HCEC 1CT (cell line): ENCODE measurements at places on chromosomes 7 and 10.

- DNase-seq = no peak
These were observed 80.2 kb downstream of the RHOBTB1 start for GRCh38 chr10:60863796-60864195.

DNA sequence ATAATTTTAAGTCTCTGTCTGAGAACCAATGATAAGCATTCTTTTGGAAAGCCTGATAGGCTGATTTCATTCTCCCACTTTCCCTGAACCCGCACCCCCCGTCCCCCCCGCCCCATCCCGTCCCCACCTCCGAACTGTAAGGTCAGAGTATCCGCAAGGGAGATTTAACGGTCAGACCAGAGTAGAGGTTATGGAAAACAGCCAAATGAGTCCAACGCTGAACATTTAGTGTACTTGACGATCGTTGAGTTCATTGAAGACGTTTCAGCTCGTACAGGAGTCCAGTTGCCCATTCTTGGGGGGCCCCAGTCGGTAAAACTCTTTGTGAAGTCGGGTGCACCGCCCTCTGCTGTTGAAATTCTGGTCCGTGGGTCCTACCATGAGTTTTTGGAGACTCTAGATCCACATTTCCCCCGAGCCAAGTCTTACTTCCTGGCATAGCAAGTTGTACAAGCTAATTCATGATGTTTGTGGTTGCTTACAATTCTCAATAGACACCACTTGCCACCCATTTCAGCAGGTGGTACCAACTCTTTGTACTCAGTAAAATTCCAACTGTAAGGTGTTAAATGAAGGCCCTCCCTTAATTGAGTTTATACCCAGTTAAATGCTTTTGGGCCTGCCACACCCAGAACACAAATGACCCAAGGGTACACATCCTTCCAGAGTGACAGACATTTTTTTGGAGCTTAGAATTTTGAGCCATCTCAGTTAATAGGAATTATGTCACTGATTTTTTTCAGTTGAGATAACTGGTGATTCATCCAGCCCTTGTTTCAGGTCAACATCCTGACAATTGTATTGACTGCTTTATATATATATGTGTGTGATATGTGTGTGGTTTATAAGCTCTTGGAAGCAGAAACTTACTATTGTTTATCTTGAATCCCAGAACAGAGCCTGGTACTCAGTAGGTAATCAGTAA, 1.2 kb downstream of the MARCHF5 start:
- DNase-seq = peak; percentile 56

GRCh38 chr7:87767827-87768226, 108.3 kb downstream of the SLC25A40 start:
- DNase-seq = no peak

DNA sequence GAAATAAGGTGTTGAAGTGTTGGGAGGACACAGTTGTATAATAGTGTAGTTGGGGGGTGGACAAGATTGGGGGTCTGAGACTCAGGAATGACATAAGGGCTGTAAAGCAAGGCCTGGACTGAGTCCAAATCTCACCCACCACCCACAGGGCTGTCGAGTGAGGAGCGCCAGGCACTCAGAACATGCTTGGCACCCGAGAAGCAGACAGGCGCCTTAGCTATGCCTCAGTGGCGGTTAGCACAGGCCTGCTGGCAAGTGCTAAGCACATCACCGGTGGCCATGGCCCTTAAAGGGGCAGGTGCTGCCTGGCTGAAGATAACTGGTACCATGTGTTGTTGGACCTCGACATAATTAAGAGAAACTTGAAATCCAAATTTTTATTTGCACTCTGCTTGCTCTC, 90.7 kb downstream of the COL13A1 start:
- DNase-seq = no peak

GRCh38 chr7:29142021-29142727, 4.2 kb downstream of the CPVL start:
- DNase-seq = no peak

DNA sequence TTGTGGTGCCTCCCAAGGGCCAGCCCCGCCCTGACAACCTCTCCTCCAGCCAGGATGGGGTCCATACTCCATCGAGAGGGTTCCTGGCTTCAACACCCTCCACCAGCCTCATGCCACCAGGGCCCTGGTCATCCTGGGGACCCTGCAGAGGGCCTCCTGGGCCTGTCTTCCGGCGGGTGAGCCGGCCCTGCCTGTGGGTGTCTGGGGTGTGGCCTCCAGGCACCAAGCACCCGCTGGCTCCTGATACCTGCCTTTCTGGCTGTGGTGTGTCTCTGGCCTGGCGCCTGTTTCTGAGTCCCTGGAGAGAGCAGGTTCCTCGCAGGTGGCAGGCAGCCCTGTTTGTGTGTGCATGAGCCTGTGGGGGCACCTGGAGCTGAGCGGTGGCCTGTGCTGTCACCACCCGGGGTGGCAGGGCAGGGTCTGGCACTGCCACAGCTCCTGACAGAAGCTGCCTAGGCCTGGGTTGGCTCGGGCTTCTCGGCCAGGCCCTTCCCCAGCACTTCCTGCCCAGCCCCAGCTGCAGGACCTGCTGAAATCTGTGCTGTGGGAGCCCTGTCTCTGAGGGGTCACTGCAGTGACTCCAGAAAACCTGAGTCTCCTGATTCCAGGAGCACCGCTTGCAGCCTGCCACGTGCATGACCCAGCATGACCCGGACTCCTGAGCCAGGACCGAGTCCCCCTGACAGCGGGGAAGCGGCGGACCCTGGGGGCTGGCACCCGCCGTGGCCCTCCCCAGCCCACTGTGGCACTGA, 18.4 kb downstream of the ADAM8 start:
- DNase-seq = no peak

GRCh38 chr10:104862-105565, 30.2 kb upstream of the ZMYND11 start:
- DNase-seq = no peak

GRCh38 chr10:97629289-97629688, 4.0 kb downstream of the MORN4 start:
- DNase-seq = no peak

DNA sequence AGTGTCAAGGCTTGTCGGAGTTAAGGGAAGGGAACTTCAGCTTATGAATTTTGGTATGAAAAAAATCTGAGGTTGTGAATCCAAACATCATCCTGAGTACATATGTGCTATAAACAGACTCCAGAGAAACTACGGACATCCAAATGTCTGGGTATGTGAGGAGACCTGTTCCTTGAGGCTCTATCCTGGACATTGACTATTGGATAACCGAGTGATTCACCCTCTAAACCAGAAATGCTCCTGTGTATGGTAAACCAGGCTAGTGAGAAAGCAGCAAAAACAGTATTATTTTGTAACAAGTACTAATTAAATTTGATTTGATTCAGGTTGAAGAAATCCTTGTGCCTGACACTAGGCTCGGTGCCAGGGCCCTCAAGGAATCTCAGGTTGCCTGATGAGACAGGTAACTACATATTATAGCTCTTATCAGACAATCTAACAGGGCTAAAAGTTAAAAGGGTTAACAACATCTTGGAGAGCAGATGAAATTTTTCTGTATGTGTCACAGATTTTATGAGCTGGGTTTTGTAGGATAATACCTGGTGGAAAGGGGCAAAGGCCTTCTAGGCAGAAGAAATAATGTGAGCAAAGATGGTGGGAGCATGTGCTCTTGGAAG, 10.4 kb upstream of the STOX1 start:
- DNase-seq = no peak

GRCh38 chr7:2030475-2031450, 202.0 kb downstream of the MAD1L1 start:
- DNase-seq = no peak

DNA sequence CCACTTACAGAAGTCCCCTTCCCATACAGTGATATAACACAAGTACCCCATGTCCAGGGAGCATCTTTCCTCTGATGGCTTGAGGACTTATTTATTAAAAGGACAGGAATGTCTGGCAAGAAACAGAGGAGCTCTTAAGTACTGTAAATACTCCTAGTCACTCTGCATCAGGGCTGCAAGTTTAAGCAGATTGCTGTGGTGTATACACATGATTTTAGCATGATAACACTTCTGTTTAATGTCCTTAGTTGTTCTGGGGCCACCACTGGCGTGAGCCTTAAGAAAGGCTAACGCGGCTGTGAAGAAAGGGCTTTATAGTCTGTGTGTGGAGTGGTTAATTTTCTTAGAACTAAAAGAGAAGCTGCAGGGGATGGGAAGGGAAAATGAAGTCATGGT, 65.7 kb downstream of the GBF1 start:
- peak; percentile 43 for DNase-seq

GRCh38 chr7:112298543-112299100, 92.1 kb downstream of the ZNF277 start:
- DNase-seq = no peak

- no peak for DNase-seq
These were observed 14.6 kb downstream of the LHPP start for GRCh38 chr10:124476043-124476725.

- no peak for DNase-seq
These were observed 428.4 kb downstream of the ARL4A start for GRCh38 chr7:13115855-13116254.

DNA sequence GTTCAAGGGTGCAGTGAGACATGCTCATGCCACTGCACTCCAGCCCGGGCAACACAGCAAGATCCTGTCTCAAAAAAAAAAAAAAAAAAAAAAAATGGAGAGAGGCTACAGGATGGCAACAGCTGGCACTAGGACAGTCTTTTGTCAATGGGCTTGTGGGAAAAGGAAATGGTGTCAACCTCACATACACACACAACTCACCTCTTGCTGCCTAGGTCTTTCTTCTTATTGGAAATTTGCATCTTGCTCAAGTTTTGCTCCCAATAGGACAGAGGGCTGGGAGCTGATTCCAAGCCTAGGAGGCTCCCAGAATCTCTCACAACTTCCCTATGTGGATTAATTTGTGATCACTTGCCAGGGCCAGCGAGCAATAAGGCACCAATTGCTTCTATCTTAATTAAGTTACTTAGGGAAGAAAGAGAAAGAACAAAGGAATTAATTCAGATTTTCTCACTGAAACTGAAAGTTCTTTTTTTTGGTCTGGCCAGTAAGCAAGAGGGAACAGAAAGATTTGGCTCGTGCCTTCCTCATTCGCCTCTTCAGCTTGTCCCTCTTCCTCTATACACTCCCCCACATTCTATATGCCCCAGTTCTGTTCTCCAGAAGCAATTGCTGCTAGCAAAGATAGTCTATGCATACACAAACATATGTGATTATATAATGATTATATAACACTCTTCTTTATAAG, 33.8 kb downstream of the MAP3K8 start:
- no peak for DNase-seq

- DNase-seq = no peak
These were observed 34.7 kb downstream of the TMEM270 start for GRCh38 chr7:73895626-73896025.

DNA sequence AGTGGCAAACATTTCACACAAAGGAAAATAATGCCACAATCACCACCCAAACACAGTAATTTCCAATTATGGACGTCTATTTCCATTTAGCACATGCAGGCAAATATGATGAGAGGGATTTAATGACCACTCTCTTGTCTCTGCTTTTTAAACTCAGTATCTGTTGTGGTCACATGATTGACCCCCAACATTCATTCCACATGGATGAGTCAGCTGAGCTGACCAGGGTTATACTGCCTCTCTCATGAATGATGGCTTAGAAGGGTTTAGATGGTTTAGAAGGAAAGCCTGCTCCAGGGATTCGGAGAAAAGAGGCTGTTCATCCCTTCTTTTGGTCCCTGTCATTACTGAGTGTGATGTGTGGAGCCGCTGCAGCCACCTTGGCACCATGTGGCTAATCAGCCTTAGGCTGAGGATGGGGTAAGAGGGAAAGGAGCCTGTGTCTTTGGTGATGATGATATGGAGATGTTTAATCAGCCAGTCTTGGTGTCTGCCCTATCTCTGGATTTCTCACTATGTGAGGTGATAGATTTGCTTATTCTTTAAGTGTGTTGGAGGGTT, 38.2 kb upstream of the JAKMIP3 start:
- DNase-seq = peak; percentile 36

- peak; percentile 97 for DNase-seq
These were observed 24.3 kb upstream of the ITGB1 start for GRCh38 chr10:32982293-32982709.

DNA sequence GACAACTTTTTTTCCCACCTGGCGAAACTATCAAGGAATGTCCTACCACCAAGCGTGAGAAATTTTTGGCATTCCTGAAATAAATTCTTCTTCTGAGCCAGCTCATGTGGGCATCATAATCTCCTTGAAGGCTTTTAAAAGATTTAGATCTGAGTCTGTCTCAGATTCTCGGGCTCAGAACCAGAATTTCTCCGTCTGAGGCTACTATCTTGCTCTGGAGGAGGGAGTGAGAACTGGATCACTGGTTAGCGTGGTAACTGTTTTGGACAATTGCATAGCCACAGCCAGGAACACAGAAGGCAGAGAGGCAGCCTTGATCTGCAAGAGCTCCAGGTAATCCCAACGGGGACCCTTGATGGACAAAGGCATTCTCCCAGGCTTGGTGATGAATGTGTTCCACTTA, 1.0 kb upstream of the PLAC9 start:
- DNase-seq = no peak

GRCh38 chr7:99363286-99363685, 11.2 kb upstream of the ARPC1B start:
- no peak for DNase-seq

DNA sequence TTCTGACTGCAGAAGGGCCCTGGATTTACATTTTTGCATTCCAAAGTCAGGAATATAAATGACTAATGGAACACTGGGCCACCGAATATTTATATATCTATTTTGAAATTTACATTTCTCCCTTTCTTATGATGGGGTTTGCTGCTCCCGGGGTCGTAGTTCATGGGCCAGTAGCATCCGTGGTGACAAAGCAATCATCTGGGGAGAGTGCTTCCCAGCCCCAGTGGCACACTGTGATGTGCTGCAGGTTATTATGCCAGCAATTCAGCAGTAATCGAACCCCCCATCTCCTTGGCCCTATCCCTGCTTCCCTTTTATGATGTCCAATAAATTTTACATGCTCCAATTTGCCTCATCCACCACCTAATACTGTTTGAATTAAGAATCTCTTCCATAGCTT, 837.5 kb downstream of the LRMDA start:
- DNase-seq = no peak

DNA sequence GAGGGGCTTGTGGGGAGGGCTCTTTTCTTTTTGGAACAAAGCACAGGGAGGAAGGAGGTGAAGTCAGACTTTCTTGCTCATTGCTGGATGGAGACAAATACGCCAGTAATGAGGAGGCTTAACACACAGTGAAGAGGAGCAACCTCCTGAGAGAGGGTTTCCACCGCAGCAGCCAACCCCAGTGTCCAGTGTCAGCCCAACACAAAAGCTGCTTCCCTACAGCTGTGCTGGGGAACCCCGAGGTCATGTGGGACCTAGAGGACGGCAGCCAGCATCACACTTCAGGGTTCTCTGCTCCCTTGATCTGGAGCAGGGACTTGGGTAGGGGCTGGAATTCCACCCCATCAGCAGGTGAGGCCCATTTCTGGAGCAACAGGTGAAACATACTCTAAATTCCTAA, 7.7 kb downstream of the BLNK start:
- DNase-seq = no peak
